ENCODE measurements at places on chromosomes 7 and 10.

- DNase-seq, result no peak
Measured at GRCh38 chr7:68770649-68771048, 827.6 kb upstream of the AUTS2 start.

DNA sequence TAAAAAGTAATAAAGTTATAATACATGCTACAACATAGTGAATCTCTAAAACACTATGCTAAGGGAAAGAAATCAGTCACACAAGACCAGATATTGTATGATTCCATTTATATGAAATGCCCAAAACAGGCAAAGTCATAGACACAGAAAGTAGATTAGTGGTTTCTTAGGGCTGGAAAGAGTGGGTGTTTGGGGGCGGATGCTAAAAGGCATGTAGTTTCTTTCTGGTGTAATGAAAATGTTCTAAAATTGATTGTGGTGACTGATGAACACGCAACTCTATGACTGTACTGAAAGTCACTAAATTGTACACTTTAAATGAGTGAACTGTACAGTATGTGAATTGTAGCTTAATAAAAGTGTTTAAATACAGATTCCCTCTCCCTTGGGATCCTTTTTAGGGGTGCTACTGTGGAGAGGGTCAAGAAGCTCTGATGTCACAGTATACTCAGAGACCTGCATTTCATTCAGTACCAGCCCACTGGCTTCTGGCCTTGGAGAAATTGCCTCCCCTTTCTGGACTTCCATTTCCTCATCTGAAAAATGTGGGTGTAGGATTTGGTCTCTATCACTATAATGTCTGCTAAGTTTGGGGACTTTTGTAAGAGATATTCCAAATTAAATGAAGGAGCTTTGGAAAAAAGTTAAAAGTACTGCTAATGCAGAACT lies 46.4 kb downstream of the AOAH start:
- DNase-seq, result no peak

- no peak for DNase-seq
Measured at GRCh38 chr7:138465046-138465445, 5.0 kb downstream of the TRIM24 start.

DNA sequence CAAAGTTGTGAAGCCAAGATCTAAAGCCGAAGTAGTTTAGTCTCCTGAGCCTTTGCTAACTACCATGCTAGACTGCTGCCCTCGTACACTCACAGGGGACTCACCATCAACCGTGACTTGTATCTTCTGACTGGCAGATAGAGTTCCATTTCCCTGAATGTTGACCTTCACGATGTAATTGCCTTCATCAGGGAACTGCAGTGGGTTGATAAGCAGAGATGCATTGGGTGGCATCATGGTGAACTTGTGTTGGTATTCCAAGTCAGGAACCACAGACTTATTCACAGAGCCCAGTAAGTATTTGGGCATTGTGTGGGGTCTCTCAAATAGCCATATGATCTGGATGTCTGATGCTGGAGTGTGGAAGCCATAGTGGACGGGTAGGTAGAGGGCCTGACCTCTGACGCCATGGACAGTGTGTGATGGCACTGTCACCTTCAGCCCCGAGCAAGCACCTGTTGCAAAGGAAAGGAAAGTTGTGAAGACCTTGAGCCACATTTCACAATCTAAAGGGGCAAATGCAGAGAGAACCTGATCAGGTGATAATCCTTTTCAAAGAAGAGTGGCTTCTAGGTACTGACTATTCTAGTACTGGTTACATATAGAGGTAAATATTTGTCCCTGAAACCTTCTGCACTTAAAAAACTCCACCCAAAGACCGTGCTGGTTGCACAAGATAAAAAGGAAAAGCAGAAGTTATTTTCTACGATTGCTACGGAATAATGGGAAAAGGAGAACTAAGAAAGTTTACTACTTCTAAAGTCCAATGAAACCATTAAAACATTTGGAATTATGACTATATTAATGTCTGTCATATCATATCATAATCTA lies 7.1 kb downstream of the HEPACAM2 start:
- DNase-seq, result no peak

- no peak for DNase-seq
Measured at GRCh38 chr10:14123139-14123538, 207.6 kb downstream of the FRMD4A start.

DNA sequence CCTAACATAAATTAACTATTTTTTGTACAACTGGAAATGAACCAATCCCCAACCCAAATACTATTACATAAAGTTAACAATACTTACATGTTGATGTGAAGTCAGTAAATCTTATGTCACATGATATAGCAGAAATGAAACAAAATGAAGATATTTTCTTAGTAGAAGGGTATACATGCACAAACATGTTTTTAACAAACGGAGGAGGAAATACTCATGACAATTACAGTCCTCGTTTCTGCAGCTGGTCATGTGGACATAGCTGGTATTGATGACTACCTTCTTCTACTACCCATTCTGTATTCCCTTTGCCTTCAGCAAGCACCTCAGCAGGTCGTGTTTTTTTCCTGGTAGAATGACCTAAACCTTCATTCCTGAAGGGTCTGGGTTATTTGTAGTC lies 252.3 kb downstream of the HTR7 start:
- DNase-seq, result no peak

- no peak for DNase-seq
Measured at GRCh38 chr7:156722043-156722826, 81.7 kb downstream of the RNF32 start.

- no peak for DNase-seq
Measured at GRCh38 chr10:117412469-117413010, 37.3 kb upstream of the PDZD8 start.

DNA sequence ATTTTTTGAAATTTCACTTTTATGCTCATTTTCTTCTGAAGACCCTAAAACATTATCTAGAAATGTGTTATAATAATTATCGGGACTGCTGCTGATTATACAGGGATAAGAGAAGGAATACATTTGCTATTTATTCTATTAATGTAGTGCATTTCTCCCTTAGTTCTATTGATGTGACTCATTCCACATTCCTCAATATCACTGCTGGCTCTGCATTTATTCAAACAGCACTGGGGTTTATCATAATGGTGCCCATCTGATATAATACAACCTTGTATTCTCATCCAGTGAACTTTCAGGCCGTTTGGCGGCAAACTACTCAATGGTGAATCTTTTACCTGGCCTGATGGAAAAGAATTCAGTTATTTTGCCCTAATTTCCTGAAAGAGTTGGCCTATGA lies 7.8 kb downstream of the KCND2 start:
- no peak for DNase-seq

DNA sequence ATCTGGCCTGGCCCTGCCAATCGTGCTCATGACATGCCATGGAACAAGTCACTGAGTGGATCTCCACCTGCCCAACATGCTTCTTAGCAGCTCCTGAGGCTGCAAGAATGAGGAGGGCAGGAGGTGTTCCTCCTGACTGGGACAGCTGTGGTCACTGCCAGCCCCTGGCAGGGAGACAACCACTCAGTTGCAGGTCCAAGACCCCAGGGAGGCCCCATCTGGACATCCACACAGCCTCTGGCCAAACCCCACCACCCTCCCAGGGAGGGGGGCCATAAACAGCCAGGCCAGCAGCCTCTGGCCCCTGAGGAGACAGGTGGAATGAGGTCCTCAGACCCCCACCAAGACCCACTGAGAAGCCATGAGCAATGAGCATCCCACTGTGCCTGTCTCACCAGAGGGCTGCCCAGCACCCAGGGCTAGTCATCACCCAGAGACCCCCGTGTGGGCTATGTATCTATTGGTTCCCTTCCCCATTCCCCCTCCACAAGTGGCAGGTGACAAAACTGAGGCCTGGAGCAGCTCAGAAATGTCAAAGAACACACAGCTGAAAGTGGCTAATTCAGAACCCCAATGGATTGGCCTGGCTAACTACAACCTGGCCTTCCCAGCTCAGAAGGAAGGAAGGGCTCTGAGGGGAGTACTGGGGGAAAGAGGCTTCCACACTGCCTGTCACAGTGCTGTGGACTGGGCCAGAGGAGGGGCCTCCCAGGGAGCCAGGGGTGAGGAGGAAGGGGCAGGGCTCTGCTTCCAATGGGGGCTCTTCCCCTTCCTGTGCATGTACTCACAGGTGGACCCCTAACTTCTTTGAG lies 3.0 kb downstream of the GPRIN2 start:
- no peak for DNase-seq

DNA sequence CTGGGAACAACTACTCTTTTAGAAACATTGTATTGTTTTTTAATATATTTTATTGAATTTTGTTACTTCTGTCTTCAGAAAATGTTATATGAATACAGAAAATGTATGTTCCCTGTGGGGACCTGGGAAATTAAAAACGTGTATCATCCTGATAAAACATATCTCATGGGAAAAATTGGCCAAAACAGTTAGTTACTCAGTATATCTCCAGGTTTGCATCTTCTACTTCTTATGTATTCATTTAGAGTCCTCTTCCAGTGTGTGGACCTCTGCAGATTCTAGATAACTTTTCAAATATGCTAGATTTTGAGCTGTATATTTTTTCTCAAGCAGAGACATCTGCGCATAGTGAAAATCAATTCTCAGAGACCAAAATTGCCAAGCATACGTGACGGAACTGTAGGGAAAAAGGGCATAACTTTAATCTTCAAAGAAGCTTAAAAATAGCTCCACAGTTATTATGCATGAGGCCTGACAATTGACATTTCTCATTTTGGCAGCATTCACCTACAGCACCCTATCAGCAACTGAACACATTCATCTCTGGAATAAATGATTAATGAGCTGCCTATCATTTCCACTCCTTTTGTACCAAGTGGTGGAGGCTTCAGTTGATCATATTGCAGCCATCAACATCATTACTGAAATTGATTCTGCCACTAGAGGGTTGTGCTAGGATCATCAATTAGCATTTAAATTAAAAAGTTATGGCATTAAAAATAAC lies 26.4 kb upstream of the UMAD1 start:
- DNase-seq, result no peak

GRCh38 chr7:134121632-134122139 lies 5.5 kb upstream of the LRGUK start:
- DNase-seq, result no peak

- DNase-seq, result no peak
Measured at GRCh38 chr10:15037691-15038090, 6.1 kb upstream of the OLAH start.

DNA sequence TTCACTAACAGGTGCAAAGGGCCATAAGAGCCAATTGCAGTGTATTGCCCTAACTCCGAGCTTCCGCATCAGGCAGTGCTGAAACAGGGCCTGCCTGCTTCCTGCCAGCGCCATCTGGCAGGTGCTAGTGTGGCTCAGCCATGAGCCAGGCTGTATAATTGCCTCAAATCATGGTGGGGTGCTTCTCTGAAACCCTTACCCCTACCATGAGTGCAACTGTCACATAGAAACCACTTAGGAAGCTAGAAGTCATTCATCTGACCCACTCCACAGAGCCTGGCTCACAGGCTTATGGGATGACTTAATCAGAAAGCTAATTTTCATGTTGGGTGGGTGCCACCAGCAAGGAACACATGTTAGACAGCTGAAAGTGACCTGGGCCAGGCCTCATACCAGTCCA lies 133.3 kb upstream of the LAMB4 start:
- no peak for DNase-seq

DNA sequence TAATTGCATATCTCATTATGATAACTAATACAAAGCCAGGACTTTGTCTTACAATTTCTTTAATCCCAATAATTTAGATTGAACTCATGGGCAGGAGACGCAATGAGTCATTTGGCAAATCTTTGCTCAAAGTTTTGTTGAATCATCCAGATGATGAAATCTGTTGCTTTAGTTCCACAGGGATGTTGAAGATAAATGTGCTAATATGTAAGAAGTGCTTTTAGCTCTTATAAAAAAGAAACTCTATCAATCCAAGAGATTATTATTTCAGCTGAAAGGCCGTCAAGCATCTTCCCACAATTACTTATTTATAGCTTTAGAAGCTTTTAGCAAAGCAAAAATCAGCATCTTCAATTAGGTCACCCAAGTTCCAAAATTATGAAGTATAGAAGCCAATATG lies 36.8 kb upstream of the ANK3 start:
- DNase-seq, result no peak

DNA sequence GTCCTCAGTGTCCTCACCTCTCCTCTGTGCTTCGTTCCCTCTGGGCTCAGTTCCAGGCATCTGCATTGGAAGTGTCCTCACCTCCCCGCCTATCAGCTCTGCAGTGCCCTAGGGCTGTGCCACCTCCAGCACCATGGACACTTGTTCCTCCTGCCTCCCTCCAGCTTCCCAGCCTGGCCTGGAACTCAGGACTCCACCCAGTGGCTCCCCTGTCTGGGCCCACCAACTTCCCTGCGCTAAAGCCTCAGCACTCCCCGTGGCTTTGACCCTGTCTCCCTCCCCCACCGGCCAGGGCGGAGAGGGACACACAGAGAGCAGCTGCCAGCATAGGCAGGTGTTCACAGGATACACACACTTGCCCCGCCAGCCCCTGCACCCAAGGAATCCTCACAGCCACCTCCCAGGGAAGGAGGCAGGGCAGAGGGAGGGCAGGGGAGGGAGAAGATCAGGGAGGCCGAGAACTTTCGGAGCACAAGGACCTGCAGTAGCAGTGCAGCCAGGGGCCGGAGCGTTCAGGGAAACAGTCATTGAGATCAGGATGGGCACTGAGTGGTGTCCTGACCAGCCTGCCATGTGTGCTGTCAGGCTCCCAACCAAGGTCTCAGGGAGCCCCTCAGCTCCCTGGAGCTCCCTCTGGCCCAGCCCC lies 31.3 kb downstream of the ANXA8 start:
- no peak for DNase-seq

GRCh38 chr10:49333192-49333591 lies 34.2 kb downstream of the C10orf71 start:
- no peak for DNase-seq

- DNase-seq, result no peak
Measured at GRCh38 chr7:11784769-11785536, 47.0 kb downstream of the THSD7A start.

All from AG09319 (cell line).